ENCODE measurements at places on chromosomes 12 and 14. TPM values are rescaled to one million over a fixed set of nuclear protein-coding genes. Genes with fewer than 3 reads are reported as not detected.
A peak's percentile ranks its signal among the peaks of the same experiment; 100 is the strongest.

GRCh38 chr14:77084985-77085384 lies 13.1 kb upstream of the CIPC start:
- no peaks in the 10 kb centered on the region for H3K36me3 ChIP-seq
- H3K4me1 ChIP-seq: peaks cover 49% of the 10 kb centered on the region
- DNase-seq: peak; percentile 28
- H3K4me3 ChIP-seq: no peak overlapping the region

Gene ACSS3
- total RNA-seq: 22.9 TPM

DNA sequence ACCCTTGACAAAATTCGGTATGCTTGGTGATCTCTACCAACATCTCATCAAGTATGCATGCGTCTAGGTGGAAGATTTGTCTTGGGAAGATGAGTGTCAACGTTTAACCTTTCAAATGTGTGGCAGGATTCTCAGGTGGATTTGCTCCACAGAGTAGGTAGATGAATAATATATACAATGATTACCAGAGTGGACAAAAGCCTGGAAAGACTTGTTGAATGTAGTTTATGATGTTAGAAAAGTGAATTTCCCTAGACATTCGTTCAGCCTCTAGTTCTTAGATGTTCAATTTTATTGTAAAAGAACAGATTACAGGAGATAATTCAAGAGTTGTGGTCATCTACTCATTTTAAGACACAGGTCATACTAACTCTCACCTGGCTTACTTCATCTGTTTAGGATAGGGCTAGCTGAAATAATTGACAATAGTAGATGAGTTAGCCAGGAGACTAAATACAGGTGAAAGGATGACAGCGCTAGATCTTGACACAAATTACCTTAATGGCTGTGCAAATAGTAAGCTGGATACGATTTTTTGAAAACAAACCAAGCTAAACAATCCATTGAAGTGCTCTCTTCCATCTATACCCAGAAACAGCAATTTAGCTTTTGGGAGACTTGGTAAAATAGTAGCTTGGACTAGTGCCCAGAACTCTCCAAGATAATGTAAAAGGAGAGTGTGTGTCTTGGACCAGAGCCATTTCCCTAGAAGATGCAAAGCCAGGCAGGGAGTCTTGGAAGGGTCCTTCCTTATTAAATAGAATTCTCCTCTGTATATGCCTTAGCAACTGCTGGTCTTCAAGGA lies 168.0 kb downstream of the DACT1 start:
- H3K4me3 ChIP-seq: no peak overlapping the region
- H3K4me1 ChIP-seq: no peaks in the 10 kb centered on the region
- H3K36me3 ChIP-seq: no peaks in the 10 kb centered on the region
- H3K27me3 ChIP-seq: no peaks in the 10 kb centered on the region

Gene KRT77
- not detected for total RNA-seq

Gene SERPINA1
- 0.13 TPM for total RNA-seq

GRCh38 chr12:19547271-19547671 lies 108.0 kb downstream of the AEBP2 start:
- no peak overlapping the region for H3K27ac ChIP-seq
- no peak for DNase-seq
- H3K36me3 ChIP-seq: no peaks in the 10 kb centered on the region
- H3K27me3 ChIP-seq: no peaks in the 10 kb centered on the region
- H3K4me3 ChIP-seq: no peak overlapping the region
- H3K4me1 ChIP-seq: no peaks in the 10 kb centered on the region

DNA sequence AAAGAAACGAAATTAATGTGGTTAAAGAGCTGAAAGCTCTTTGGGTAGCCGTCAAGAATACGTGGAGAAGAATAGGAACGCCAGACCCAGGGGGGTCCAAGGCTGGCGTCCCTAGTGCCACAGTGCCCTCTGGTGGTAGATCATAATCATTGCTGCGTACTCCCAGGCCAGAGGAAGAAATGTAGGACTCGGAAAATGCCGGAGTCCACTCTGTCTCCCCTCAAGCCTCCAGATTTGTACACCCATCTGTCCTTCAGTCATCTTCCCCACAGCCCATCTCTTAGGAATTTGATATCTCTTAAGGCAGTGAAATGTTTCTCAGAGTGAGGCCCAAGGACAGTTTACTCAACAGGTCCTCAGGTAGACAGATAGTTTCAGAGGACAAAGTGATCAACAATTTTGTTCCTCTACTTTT lies 25.4 kb upstream of the PLEKHG6 start:
- no peaks in the 10 kb centered on the region for H3K4me1 ChIP-seq
- no peak overlapping the region for H3K27ac ChIP-seq
- DNase-seq: peak; percentile 86
- H3K4me3 ChIP-seq: no peak overlapping the region

- H3K4me3 ChIP-seq: no peak overlapping the region
- H3K36me3 ChIP-seq: no peaks in the 10 kb centered on the region
- H3K27me3 ChIP-seq: no peaks in the 10 kb centered on the region
- H3K27ac ChIP-seq: no peak overlapping the region
- DNase-seq: no peak
These were observed 90.1 kb downstream of the ADCK1 start for GRCh38 chr14:77889971-77890442.

- DNase-seq: no peak
- H3K36me3 ChIP-seq: no peaks in the 10 kb centered on the region
- H3K4me1 ChIP-seq: peaks cover 42% of the 10 kb centered on the region
- H3K27ac ChIP-seq: no peak overlapping the region
- H3K4me3 ChIP-seq: no peak overlapping the region
- H3K27me3 ChIP-seq: no peaks in the 10 kb centered on the region
These were observed 87.0 kb downstream of the ITPK1 start for GRCh38 chr14:93028724-93029076.

Gene OR4E2
- not detected for total RNA-seq

GRCh38 chr12:67475725-67476124 lies 172.8 kb upstream of the DYRK2 start:
- H3K27me3 ChIP-seq: no peaks in the 10 kb centered on the region
- no peak overlapping the region for H3K27ac ChIP-seq
- H3K36me3 ChIP-seq: no peaks in the 10 kb centered on the region
- DNase-seq: no peak
- H3K4me1 ChIP-seq: peaks cover 17% of the 10 kb centered on the region

Gene NOS1
- 0.11 TPM for total RNA-seq

Gene LYZ
- total RNA-seq: not detected

DNA sequence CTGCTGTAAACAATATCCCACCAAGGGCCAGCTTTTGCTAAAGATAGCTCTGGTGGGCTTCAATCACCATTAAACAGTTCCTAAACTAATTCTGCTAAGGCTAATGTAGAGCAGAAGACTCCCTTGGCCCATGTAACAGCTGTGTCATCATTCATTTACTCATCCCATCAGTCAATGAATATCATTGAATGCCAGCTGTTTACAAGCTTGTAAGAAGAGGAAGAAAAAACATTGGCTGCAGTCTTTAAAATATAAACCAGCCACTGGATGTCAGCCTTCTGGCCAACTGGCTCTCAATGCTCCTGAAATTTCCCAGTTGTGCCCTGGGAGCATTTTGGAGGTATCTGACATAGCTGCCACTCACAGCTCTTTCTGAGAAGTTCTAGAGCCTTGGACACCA lies 18.0 kb upstream of the MAP3K9 start:
- no peak overlapping the region for H3K4me3 ChIP-seq
- H3K27me3 ChIP-seq: peaks cover 18% of the 10 kb centered on the region
- no peaks in the 10 kb centered on the region for H3K36me3 ChIP-seq
- peaks cover 6% of the 10 kb centered on the region for H3K4me1 ChIP-seq

Gene KCNA5
- 0.19 TPM for total RNA-seq

Gene ACRBP
- 2.7 TPM for total RNA-seq

Gene IRAK3
- total RNA-seq: 0.37 TPM

GRCh38 chr14:32028599-32028998 lies 48.5 kb upstream of the ARHGAP5 start:
- peaks cover 3% of the 10 kb centered on the region for H3K4me1 ChIP-seq
- no peak overlapping the region for H3K27ac ChIP-seq
- H3K27me3 ChIP-seq: no peaks in the 10 kb centered on the region
- H3K36me3 ChIP-seq: no peaks in the 10 kb centered on the region
- no peak overlapping the region for H3K4me3 ChIP-seq
- DNase-seq: no peak

Gene KRT85
- not detected for total RNA-seq

- no peaks in the 10 kb centered on the region for H3K27me3 ChIP-seq
- peak; percentile 14 for DNase-seq
- H3K4me1 ChIP-seq: peaks cover 7% of the 10 kb centered on the region
- H3K36me3 ChIP-seq: no peaks in the 10 kb centered on the region
These were observed 60.4 kb upstream of the SGPP1 start for GRCh38 chr14:63788011-63788933.

Gene A2ML1
- 0.43 TPM for total RNA-seq

- no peak overlapping the region for H3K27ac ChIP-seq
- no peaks in the 10 kb centered on the region for H3K36me3 ChIP-seq
- no peaks in the 10 kb centered on the region for H3K27me3 ChIP-seq
- DNase-seq: no peak
These were observed 31.7 kb downstream of the ETV6 start for GRCh38 chr12:11681207-11681606.

Gene TESPA1
- not detected for total RNA-seq

Data from neural progenitor cell (in vitro differentiated cells).